Dermis microvascular lymphatic vessel endothelial cell (primary cell): ENCODE measurements at places on chromosomes 11 and 22. TPM values are rescaled to one million over a fixed set of nuclear protein-coding genes. Genes with fewer than 3 reads are reported as not detected.

The BRSK2 gene
- 0.38 and 0.39 TPM in 2 replicates for total RNA-seq

The CAPRIN1 gene
- 153 and 187 TPM in 2 replicates for total RNA-seq

The RIMBP3C gene
- total RNA-seq: under 0.01 and 0.13 TPM in 2 replicates

The ARCN1 gene
- total RNA-seq: 70.3 and 70.7 TPM in 2 replicates

The MN1 gene
- total RNA-seq: 0.13 and 0.25 TPM in 2 replicates

The SVIP gene
- total RNA-seq: 8.2 and 10.8 TPM in 2 replicates
